ENCODE measurements at places on chromosomes 16 and 17.
A peak's percentile ranks its signal among the peaks of the same experiment; 100 is the strongest.

- DNase-seq, result no peak
Observed at GRCh38 chr16:6122401-6122800, 1024.8 kb upstream of the EEF2KMT start.

DNA sequence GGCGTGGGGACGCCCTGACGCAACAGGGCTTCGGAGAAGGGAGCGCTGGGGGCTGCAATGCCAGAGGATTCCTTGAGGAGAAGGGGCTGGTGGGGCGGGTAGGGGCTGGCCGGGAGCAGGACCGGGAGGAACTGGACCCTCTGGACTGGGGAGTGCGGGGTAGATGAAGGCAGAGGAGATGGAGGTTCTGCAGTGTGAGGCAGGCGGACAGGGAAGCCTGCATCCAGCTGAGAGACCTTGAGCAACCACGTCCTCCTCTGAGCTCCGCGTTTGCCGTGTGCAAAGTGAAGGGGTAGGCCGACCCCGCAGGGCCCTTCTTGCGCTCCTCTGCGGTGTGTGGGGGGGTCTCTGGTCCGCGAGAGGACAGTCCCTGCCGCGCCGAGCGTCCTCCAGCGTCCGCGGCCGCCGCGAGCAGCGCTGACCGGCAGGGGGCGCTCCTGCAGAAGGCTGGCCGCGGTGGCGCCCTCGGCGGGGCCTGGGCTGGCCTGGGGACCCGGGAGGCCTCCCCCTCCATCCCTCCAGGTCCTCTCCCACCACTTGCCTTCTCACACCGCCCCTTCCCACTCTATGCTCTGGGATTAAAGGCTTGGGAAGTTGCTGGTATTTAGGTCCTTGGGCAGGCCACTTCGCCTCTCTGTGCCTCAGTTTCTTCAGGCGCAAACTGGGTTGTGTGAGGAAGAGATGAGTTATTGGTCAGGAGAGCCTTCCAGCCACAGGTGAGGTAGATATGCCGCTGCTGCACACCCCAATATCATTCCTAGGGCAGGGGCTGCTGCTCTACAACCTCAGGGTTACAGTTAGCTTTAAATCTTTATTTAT lies 9.6 kb upstream of the WNT9B start:
- no peak for DNase-seq

- peak; percentile 23 for DNase-seq
Observed at GRCh38 chr17:64150237-64151015, 20.5 kb upstream of the ERN1 start.

GRCh38 chr16:2083409-2083808 lies 35.6 kb downstream of the TSC2 start:
- no peak for DNase-seq

DNA sequence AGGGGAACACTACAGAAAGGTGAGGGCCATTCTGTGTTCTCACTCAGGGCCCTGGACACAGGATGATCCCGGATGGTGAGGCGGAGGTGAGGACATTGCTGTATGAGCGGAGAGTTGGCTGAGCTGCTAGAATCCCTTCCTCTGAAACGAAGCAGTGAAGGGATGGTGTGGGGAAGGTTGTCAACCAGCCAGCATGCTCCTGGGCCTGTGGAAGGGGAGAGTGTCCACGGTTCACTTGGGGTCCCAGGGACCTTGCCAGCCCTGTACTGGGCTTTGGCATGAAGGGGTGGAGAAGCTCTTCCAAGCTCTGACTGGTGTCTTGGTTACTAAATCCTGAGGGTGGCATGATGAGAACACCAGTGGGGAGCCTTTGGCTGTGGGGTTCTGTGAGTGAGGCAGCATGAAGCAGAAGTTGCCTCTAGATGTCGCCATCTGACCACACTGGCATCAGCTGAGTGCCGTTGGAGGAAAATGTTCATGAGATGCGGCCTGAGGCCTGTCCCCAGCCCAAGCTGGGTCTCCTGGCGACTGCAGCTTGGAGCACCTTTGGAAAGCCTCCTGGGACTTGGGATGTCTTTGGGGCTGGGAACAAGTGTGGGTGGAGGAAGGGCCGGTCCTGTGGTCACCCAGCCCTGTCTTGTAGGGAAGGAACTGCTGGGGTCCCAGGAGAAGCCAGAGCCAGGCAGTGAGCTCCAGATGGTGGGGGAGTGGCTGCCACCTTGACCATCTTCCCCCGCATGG lies 14.8 kb downstream of the PDP2 start:
- peak; percentile 64 for DNase-seq

- no peak for DNase-seq
Observed at GRCh38 chr17:55817397-55817709, 66.5 kb downstream of the PCTP start.

DNA sequence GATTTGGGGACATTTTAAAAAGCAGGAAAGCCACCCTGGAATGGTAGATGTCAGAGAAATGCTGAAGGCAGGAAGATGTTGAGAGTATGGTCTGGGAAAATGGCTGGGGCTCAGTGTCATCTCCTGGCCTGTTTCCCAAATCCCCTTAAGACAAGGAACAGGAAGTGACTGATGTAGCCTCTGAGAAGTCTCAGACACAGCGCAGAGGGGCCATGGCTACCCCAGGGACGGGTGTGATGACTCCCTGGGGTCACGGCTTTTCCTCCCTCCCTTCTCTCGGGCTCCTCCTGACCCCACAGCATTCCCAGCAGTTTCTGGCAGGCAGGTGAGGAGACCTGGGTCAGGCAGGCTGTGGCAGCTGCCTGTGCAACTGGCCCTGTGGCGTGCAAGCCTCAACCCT lies 45.4 kb downstream of the RAP1GAP2 start:
- DNase-seq, result no peak

- no peak for DNase-seq
Observed at GRCh38 chr17:40607641-40608040, 40.0 kb downstream of the SMARCE1 start.

- no peak for DNase-seq
Observed at GRCh38 chr16:3881499-3881990, 1.0 kb upstream of the CREBBP start.

- peak; percentile 89 for DNase-seq
Observed at GRCh38 chr17:57833179-57833939, 16.5 kb downstream of the MRPS23 start.

GRCh38 chr16:30747331-30747730 lies 894 bp upstream of the PHKG2 start:
- DNase-seq, result no peak

DNA sequence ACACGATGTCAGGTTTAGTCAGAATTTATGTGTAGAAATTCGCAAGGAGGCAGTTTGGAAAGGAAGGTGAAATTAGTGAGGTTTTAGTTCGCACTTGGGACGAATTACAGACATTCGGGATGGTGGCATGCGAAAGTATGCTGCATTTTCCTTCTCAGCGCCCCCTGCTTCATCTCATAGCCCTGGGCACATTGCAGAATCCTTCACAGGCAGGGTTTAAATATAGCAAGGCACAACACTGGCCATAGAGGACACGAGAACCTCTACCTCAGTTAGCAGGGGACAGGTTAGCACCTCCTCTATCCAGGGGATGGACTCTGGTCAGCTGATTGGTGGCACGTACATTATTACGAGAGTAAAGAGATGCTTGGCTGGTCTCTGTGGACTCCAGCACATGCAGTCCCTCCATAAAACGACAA lies 47.5 kb downstream of the MAP2K6 start:
- no peak for DNase-seq

- DNase-seq, result no peak
Observed at GRCh38 chr16:75248142-75248535, 3.3 kb downstream of the BCAR1 start.

GRCh38 chr17:72113751-72114150 lies 7.1 kb upstream of the SOX9 start:
- DNase-seq, result no peak

- DNase-seq, result no peak
Observed at GRCh38 chr17:60887614-60888028, 210.0 kb downstream of the BCAS3 start.

DNA sequence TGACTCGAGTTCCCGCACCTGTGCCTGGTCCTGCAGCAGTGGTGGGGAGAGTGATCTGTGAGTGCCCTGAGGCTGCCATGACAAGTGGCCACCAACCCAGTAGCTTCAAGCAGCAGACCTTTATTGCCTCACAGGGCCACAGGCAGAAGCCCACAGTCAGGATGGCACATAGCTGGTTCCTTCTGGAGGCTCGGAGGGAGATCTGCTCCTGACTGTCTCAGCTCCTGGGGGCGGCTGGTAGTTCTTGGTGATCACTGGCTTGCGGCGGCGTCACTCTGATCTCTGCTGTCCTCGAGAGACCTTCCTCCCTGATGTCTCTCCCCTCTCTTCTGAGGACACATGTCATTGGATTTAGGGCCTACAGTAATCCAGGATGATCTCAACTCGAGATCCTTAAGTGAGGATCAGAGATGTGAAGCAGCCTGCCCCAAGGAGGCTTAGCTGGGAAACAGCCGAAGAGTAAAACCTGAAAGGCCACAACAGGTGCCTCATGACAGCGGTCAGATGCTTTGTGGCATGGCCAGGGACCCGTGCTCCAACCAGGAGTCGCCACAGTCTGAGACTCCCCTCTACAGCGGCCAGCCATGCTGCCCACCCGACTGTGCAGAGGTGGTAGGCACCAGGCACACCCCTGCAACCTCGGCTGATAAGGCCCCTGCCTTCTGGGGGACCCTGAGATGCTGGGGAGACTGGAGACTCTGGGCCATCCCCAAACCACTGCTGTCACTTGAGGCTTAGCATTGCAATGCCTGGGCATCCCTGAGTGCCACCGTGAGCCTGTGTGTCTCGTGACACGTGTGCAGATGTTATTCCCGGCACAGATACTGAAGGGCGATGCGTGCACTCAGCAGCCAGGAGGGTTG lies 30.0 kb upstream of the SLC38A10 start:
- no peak for DNase-seq

GRCh38 chr16:2815299-2815771 lies 1.7 kb upstream of the PRSS21 start:
- DNase-seq, result no peak

GRCh38 chr16:84278968-84279367 lies 15.7 kb upstream of the WFDC1 start:
- DNase-seq, result no peak

DNA sequence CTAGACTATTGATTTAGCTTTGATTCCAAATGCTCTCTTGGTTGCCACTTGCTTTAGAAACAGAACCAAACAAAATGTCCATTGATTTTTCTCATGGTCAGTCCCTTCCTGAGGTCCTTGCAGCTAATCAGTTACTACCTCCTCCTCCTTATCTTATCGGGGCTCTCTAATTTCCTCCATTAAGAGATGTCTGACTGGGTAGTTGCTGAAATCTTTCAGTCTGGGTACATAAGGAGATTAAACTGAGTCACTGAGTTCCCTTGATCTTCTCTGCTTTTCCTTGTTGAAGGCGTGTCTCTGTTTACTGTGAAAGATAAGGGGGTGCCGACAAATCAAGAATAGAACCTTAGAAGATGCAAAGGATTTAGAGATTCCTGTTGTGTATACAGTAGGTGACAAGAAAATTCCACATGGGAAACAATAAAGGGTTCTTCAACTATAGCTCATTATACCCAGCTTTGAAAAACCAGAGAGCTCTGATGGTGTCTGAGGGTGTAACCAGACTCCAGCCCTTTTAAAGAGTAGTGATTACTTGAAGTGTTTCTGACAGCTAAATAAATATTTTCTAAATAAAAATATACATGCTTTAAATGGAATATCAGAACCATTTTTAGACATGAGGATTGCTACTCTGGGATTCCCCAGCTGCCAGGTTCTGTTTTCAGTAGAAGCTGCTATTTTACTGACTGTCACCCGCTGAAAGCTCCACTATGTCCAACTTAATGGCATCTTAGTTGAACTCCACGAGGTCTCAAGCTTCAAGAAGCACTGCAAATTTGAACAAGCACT lies 791.3 kb upstream of the SOX9 start:
- no peak for DNase-seq

GRCh38 chr17:62705156-62705777 lies 77.8 kb downstream of the MRC2 start:
- DNase-seq, result no peak

DNA sequence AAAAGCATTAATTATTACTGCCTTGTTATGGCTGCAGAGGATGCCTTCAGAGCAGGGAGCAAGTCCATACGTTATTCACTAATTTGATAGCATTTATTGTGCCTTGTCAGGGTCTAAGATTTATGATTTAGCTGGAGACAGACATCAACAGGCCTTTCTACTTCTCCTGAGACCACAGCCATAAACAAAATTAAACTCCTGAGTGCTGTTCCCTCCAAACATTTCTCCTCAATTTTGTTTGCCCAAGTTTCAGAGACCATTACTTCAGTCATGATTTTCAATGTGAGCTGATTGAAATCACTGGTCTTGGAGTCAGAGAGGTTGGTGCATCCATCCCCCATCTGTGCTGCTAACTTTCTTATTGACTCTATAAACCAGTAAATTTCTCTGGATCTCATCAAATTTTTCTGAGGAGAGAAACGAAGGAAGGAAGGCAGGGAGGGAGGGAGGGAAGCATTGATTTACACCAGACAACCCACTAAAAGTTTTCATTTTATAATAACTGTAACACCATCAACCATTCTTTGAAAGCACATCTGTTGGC lies 423.6 kb upstream of the CDH11 start:
- DNase-seq, result no peak

- DNase-seq, result no peak
Observed at GRCh38 chr17:7411427-7411750, 3.7 kb downstream of the NLGN2 start.

DNA sequence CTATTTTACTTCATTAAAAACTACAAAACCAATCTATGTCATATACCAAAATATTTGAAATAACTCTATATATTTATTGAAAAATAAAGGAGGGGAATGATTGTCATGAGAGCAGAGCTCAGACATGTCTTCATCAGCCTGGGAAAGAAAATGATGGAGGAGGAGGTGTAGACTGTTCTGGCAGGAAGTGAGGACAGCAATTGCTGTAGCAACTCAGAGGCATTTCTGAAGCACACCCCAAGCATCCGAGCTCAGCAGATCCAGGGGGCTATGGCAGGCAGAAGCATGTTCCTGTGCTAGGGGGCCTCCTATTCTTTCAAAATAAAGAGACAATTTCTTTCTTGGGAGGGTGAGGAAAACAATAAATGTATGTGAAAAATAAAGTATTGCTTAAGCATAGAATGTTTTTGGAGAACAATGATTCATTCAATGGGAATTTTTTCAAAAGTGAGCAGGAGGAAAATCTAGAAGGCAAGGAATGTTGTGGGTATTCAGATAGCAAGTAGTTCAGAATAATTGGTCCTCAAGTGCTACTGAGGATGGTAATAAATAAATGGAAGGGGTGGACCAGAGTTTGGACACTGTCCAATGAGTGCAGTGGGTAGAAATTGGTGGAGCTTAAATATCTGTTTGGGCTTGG lies 383.4 kb downstream of the CDH11 start:
- no peak for DNase-seq

- DNase-seq, result no peak
Observed at GRCh38 chr16:1929105-1929504, 10.9 kb upstream of the HS3ST6 start.

- DNase-seq, result no peak
Observed at GRCh38 chr17:20210180-20210579, 201.0 kb downstream of the SPECC1 start.

GRCh38 chr17:37744961-37745800 lies at the start of gene HNF1B:
HNF1B (minus strand) TSS chr17:37745059; CDS start chr17:37744884, 175 bp downstream.
- DNase-seq, result no peak

GRCh38 chr17:81181811-81182185 lies 15.8 kb upstream of the AATK start:
- DNase-seq, result no peak

GRCh38 chr17:65402513-65403496 lies 158.6 kb downstream of the AXIN2 start:
- no peak for DNase-seq

All from AML-193 (cell line).